ENCODE measurements at places on chromosomes 11 and 22.

GRCh38 chr11:18457450-18457849 is 1.8 kb downstream of the LDHAL6A start:
- no peak for DNase-seq

DNA sequence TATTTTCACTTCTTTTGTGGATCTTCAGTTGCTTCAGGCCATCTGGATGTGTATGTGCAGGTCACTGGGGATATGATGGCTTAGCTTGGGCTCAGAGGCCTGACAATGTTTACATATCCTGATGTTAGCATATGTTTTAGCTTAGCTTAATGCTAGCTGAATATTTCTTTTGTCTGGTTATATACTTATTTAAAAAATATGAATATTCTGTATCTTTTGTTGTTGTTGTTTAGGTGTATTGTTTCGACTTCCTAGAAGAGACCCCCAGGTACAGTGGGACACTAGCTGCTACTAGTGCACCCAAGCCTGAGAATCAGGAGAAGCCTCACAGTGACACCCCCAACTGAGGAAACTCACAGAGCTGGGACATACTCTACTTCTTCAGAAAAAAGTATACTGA is at the start of gene KDM4E:
KDM4E (plus strand) TSS at position 301 of the 400 bp plus-strand sequence. CDS start 300 bp downstream, outside the sequence.
- no peak for DNase-seq

GRCh38 chr11:76627606-76628005 is 42.9 kb downstream of the LRRC32 start:
- no peak for DNase-seq

- no peak for DNase-seq
Measured at GRCh38 chr22:42116848-42117424, 13.7 kb downstream of the CYP2D6 start.

GRCh38 chr11:71551711-71552110 is 3.5 kb downstream of the KRTAP5-9 start:
- no peak for DNase-seq

- no peak for DNase-seq
Measured at GRCh38 chr22:18044548-18045271, 20.3 kb upstream of the MICAL3 start.

DNA sequence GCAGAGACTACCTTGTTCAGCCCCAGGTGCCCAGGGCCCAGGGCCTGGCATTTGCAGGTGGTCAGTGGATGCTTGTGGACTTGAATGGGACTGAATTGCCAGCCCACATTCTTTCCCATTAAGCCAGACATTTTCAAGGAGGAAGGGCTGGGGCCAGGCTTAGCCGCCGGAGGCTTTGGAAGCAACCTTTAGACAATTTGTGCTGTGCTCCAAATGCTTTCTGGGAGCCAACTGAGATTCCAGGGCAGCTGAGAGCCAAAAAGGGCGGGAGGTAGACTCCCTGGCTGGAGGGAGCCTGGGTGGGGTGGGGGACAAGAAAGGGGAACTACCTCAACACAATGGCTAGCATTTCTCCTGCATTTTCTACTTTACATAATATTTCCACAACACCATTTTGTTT is 54.8 kb upstream of the TIMP3 start:
- DNase-seq: no peak

GRCh38 chr11:39745401-39745800 is 1714.1 kb downstream of the LRRC4C start:
- DNase-seq: no peak

- no peak for DNase-seq
Measured at GRCh38 chr11:67136156-67136555, 17.1 kb downstream of the KDM2A start.

DNA sequence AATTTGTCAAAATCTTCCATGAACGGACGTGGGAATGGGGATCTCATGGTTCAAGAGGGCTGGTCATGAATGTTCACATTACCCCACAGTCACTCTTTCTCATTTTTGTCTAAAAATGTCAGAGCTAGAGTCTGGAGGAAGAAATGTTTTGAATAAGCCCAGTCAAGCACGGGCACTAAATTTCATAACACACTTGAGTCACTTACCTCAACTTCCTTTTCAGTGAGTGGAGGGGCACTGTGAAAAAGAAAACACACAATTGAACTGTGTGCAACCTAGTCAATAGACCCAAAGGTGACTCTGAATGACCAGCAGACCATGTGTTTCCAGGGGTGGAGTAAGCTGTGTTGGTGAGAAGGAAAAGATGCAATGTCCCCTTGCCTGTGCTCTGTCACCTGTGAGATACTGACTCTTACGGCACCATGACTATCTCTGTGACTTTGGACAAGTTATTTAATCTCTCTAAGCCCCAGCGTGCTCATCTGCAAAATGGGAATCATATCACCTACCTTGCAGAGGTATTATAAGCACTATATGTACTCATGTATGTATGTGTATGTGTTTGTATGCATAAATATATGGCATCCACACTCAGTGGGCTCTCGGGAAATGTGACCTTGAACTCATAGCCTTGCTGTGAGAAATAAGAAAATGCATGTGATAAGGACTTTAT is 38.2 kb upstream of the LYVE1 start:
- DNase-seq: peak; percentile 21

Measured in ecto neural progenitor cell (in vitro differentiated cells).